ENCODE measurements at places on chromosomes 5 and 9.
A peak's percentile ranks its signal among the peaks of the same experiment; 100 is the strongest.

DNA sequence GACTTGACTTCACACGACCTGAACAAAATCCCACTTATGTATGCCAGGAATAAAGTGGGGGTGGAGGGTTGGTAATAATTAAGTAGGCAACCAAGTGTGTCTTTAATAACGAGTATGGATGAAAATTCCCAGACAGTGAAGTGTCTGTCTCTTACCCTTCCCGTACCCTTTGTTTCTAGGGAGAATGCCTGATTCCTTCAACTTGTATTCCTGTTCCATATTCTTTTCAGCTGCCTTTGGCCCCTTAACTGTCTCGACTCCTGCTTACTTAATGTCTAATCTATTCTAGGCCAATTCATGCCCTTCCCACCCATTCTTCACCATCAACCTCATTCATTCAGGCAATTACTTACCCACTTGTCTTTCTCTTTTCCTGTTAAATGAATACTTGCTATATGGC, 380.5 kb downstream of the RAB3C start:
- DNase-seq = peak; percentile 33

DNA sequence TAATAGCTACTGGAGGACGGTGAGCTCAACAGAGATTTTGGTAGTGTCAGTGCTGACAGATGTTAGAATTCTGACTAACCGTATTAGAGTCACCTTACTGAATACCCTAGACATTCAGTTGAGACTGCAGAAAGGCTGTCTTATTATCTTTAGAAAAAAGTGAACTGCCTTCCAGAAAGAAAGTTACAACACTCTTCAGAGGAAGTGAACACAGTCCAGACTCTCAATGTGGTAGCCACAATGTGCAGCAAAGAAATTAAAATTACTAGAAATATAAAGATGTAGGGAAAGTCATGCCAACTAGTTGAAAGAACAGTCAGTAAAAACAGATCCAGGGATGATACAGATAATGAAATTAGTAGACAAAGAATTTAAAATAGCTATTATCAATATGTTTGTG, 47.1 kb upstream of the COL15A1 start:
- DNase-seq = no peak

DNA sequence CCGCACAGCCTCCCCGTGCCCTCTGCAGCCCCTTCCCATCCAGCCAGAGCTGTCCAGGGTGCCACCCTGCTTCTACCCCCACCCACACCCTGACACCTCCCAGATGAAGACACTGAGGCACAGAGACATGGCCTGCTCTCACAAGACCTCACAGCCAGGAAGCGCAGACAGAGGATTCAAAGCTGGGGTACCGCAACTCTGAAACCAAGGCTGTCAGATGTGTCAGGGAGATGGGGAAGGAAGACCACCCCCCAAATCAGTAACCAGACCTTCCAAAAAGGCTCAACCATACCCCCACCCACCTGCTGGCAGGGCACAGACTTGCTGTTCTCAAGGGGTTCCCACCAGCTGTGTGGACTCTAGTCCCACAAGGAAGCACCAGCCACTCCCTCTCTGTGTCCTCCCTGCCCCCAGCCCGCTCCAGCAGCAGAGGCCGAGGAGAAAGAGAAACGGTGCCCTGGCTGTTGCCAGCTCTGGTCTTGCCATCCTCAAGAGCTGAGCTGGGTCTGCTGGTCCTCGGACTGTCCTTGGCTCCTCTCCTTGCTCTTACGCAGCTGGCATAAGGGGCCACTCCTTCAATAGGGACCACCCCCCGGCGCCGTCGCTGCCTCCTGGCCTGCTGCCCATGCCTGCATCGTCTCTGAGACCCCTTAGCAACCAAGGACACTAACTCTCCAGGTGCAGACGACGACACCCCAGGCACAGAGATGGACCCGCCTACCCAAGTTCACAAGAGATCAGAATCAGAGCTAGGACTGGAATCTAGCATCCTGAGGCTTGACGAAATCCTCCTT, 699 bp downstream of the AKNA start:
- no peak for DNase-seq

DNA sequence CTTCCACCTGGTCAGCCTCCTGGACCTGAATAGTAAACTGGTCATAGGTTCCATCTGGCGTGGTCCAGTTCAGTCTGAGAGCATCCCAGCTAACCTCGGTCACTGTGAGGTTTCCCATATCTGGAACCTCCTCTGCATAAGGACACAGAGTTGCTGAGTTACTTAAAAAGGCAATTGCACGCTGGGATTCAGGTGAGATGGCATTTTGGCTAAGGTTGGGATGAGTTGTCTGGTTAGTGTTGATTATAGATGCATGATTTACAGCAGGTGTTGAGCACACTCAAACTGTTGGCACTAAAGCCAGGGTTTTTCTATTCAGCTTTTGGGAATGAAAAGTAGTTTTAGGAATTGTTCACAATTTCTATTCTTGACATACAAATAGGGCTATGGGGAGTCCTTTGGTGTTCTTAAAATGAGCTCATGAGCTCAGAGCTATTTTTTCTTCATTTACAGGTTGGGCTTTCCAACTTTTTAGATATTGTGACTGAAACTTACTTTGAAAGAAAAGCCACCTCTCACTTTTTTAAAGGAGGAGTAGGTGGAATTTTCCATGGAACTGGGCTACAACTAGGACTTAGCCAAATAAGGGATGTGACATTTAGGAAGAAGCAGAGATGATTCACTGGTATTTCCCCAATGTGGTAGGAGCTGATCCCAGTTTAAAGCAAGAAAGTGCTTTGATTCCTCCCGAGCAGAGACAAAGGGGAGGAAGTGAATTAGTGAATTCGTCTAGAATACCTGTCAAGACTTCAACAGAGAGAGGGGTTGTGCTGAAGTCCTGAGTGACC, 54.7 kb downstream of the TNC start:
- peak; percentile 66 for DNase-seq

GRCh38 chr5:83549674-83550073, 78.1 kb downstream of the VCAN start:
- DNase-seq = no peak

- no peak for DNase-seq
Observed at GRCh38 chr9:113507256-113507655, 43.7 kb downstream of the RGS3 start.

DNA sequence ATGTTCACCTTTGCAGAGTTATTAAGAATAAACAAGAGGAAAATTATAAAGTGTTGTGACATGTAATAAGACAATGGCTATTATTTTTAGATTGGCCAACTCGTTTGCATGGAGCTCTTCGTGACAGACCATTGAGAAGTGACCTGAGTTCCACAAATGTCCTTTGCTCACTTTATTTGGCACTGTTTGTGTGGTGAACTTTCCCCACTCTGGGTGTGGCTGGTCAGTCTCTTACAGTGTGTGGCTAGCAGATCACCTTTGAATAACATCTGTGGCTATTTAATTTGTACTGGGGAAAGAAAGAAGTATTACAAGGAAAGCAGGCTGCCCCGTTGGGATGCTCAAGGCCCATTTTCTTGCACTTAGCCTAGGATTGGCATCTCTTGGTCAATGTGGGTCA, 274.1 kb upstream of the WWC1 start:
- no peak for DNase-seq

DNA sequence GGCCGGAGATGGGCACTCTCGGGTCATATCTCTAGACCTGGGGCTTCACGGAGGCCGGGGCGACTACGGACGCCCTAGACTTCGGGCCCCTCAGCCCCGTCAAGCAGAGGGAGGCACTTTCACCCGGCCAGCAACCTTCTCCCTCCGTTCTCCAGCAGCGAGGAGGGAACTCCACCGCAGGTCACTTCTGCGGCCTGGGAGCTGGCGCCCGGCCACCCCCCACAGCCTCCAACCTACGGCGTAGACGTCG, 201 bp downstream of the DOLK start:
- DNase-seq = no peak

DNA sequence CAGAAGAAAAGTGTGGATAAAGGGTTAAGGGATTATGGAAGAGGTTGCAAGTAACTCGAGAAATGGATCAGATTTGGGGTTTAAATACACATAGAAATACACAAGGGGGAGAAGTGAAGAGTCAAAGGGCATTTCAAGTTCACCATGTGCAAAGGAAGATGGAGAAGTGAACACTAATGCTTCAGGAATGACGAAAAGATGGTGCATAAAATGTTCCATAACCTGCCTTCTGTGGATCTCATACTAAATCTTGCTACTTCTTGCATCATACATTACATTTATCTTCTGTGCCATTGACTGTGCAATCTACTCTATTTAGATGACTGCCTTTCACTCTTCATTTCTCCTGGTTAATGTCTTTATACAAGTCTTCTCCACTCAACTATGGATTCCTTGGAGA, 5.7 kb upstream of the SMC2 start:
- no peak for DNase-seq

DNA sequence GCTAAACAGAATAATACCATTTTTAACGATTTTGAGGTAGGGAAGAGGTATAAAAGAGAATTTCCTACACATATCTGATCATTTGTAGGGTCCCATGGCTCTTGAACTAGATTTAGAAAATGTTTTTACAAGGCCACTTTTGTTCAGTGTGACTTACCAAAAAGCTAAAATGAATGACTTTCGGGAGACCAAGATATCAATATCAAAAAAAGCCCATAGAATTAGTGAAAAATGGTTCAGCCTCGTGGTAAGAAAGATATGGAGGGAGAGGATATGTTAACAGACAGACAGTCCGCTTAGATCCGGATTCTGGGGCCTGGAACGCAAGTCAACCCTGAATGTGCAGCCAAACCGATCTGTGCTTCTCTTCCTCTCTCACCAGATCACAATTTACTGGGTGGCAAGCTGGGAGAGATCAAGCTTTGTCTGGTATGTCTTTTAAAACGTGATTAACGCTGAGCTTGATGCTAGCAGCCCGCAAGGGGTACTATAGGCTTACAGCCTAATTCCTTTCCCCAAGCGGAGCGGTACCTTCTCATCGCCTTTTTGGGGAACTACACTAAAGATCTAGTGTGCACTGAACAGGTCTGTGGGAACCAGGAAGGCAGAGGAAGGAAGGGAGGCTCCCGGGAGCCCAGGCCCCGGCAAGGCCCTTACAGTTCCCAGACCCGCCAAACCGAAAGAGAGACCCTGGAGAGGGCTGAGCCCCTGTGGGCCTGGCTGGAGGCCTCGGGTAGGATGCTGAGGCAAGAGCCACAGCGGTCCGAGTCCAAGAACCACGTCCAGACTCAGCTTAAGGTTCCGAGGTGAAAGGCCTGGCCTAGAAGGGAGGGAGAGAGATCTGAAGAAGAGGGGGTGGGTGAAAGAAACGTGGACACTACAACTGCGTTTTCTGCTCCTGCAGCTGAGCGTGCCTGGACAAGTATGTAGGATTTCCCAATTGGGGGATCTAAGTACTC, 2.9 kb downstream of the NR2F1-AS1 start:
- no peak for DNase-seq

GRCh38 chr9:7097785-7098752, 340.3 kb downstream of the KDM4C start:
- DNase-seq = no peak

- DNase-seq = peak; percentile 2
Observed at GRCh38 chr5:122615146-122615545, 159.7 kb upstream of the SNX2 start.

GRCh38 chr5:125412561-125413495, 666.4 kb upstream of the ZNF608 start:
- DNase-seq = peak; percentile 77

Data from fibroblast of skin of scalp (primary cell).